ENCODE measurements at places on chromosomes 2 and 18. TPM values are rescaled to one million over a fixed set of nuclear protein-coding genes. Genes with fewer than 3 reads are reported as not detected.

DNA sequence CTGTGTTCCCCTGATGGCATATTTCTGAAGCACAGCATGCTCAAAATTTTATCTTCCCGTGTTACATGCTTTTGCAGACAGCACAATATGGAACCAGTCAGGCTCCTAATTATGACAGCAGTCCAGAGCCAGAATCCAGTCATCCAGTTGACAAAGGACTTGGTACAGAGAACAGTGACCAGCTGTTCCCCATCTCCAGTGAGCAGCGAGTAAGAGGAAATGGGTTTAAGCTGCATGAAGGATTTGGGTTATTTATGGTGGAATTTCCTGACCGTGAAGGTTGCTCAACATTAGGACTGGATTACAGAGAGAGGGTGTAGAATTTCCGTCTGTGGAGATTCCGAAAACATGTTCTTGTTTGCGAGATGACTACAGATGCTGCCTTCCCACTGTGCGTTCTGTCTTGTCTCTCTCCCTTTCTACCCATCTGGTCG lies 24.4 kb downstream of the SGPP2 start:
- no peak overlapping the region for H3K4me3 ChIP-seq
- no peaks in the 10 kb centered on the region for H3K36me3 ChIP-seq
- no peaks in the 10 kb centered on the region for H3K4me1 ChIP-seq
- H3K27me3 ChIP-seq, result no peaks in the 10 kb centered on the region

NPPC gene
- not detected for total RNA-seq

GRCh38 chr2:150126839-150127238 lies 360.6 kb downstream of the RND3 start:
- no peak overlapping the region for H3K4me3 ChIP-seq
- H3K36me3 ChIP-seq, result no peaks in the 10 kb centered on the region
- peak overlapping the region; percentile 47 for H3K27ac ChIP-seq
- peaks cover 36% of the 10 kb centered on the region for H3K4me1 ChIP-seq
- DNase-seq, result no peak
- no peaks in the 10 kb centered on the region for H3K27me3 ChIP-seq

- no peak overlapping the region for H3K27ac ChIP-seq
- DNase-seq, result no peak
- H3K27me3 ChIP-seq, result no peaks in the 10 kb centered on the region
- H3K4me3 ChIP-seq, result no peak overlapping the region
- H3K4me1 ChIP-seq, result peaks cover 3% of the 10 kb centered on the region
Measured at GRCh38 chr2:12847694-12848575, 131.2 kb downstream of the TRIB2 start.

DNA sequence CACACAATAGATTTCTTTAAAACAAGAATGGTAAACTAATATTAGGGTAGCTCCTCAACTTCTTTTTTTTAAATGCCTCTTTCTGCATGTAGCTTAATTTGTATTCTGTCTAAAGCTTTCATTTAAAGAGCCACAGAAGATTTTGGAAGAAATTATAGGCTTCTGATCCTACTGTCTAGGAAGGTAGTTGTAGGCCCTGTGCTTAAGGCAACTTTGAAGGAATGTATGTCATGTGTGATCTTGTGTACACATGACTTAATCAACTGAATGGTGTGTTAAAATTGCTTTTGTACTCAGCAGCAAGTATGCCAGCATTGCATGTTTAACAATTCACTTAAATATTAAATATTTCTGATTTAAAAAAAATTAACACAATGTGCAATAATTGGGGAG lies 51.5 kb upstream of the LYPD6 start:
- no peaks in the 10 kb centered on the region for H3K27me3 ChIP-seq
- no peak overlapping the region for H3K4me3 ChIP-seq
- no peak overlapping the region for H3K27ac ChIP-seq
- DNase-seq, result no peak
- no peaks in the 10 kb centered on the region for H3K36me3 ChIP-seq

DNA sequence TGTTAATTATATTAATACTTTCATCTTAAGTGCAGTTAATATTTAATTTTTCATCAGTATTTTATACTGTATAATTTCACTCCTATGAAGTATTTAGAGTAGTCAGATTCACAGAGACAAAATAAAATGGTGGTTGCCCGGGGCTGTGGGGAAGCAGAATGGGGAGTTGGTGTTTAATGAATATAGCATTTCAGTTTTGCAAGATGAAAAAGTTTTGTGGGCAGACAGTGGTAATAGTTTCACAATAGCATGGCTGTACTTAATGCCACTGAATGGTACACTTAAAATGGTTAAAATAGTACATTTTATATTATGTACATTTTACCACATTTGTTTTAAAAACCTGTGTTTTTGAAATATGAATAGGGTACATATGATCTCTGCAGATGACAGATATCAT lies 31.2 kb downstream of the CFAP221 start:
- no peak for DNase-seq
- H3K36me3 ChIP-seq, result no peaks in the 10 kb centered on the region
- no peaks in the 10 kb centered on the region for H3K27me3 ChIP-seq
- H3K4me1 ChIP-seq, result no peaks in the 10 kb centered on the region
- H3K27ac ChIP-seq, result no peak overlapping the region

DNA sequence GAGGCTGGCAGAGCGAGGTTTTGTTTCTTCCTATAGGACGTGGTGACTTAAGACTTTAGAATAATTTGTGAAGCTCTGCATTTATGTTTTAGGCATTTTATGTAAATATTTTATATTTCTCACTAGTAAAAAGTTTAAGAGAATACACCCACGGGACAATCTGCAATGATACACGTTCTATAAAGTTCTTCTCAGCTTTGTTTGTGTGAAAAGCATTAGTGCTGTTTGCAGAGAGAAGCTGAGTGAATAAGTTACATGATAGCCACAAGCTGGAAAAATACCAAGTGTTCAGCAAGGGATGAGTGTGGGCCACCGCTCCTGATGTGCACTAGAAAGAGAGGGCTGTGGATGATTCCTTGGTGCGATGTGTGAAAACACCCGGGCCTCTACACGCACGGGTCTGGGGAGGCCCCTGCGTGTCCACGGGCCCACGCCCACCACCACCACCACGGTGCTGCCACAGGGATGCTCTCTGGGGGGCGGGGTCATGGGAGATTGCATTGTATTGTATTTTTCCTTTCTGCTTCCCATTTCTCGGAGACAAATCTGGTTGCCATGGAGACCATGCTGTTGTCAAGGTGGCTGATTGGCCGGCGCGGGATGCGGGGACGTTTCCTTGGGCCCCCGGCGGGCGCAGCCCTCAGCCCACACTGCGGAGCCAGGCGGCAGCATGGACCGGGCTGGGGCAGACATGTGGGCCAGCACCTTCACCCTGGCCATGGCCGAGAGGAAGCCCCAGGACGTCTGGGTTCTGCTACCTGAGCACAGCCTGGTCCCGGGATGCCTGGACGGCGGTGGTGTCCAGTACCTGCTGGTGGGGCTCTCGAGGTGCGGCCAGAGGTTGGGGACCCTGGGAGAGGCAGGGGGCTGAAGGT lies at the start of gene RTP5:
Gene RTP5, plus strand, starts transcription at position 643 of the 875 bp plus-strand sequence. Its CDS starts 28 bp downstream, at position 671.
- no peak within 1 kb of the TSS for H3K27ac ChIP-seq
- H3K4me3 ChIP-seq, result no peak within 1 kb of the TSS
- no peaks in the 10 kb centered on the region for H3K4me1 ChIP-seq
- H3K27me3 ChIP-seq, result peaks cover 24% of the 10 kb centered on the region

- no peak for DNase-seq
- H3K27ac ChIP-seq, result no peak overlapping the region
- no peak overlapping the region for H3K4me3 ChIP-seq
- peaks cover 20% of the 10 kb centered on the region for H3K4me1 ChIP-seq
- H3K36me3 ChIP-seq, result no peaks in the 10 kb centered on the region
- H3K27me3 ChIP-seq, result no peaks in the 10 kb centered on the region
Measured at GRCh38 chr2:71940695-71941094, 207.0 kb downstream of the CYP26B1 start.

- H3K36me3 ChIP-seq, result no peaks in the 10 kb centered on the region
- no peaks in the 10 kb centered on the region for H3K27me3 ChIP-seq
- no peak overlapping the region for H3K4me3 ChIP-seq
- H3K27ac ChIP-seq, result no peak overlapping the region
Measured at GRCh38 chr18:13260197-13260934, 41.8 kb downstream of the LDLRAD4 start.

CPS1 gene
- 21.7 TPM for total RNA-seq

HRH4 gene
- total RNA-seq, result under 0.01 TPM

DNA sequence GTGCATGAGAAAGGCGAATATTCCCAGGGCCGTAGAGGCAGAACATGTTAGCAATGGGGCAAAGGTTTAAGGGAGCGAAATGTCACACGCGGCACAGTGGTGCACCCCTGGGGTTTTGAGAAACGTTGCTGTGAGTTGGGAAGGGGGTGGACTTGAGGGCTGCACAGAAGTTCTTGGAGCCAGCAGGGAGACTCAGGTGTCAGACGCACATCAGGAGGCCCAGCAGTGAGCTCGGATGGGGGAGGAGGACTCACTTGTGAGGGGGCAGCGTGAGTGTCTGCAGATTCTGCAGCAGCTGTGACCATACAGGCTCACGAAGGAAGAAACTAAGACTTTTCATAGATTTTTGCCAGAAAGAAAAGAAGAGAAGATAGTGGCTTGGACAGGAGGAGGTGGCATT lies 218.2 kb downstream of the SNTG2 start:
- no peak overlapping the region for H3K4me3 ChIP-seq
- no peak for DNase-seq
- no peaks in the 10 kb centered on the region for H3K36me3 ChIP-seq
- no peaks in the 10 kb centered on the region for H3K27me3 ChIP-seq
- H3K4me1 ChIP-seq, result no peaks in the 10 kb centered on the region

RSAD2 gene
- 0.72 TPM for total RNA-seq

- H3K27ac ChIP-seq, result no peak overlapping the region
- H3K27me3 ChIP-seq, result peaks cover 1% of the 10 kb centered on the region
- no peak for DNase-seq
- no peak overlapping the region for H3K4me3 ChIP-seq
- no peaks in the 10 kb centered on the region for H3K4me1 ChIP-seq
Measured at GRCh38 chr2:233189025-233189424, 62.4 kb upstream of the ATG16L1 start.

Measured in osteoblast (primary cell).